Uterus (tissue), 4 donors: ENCODE measurements at places on chromosomes 5 and 9. TPM values are rescaled to one million over a fixed set of nuclear protein-coding genes. Genes with fewer than 3 reads are reported as not detected.
A peak's percentile ranks its signal among the peaks of the same experiment; 100 is the strongest.

DNA sequence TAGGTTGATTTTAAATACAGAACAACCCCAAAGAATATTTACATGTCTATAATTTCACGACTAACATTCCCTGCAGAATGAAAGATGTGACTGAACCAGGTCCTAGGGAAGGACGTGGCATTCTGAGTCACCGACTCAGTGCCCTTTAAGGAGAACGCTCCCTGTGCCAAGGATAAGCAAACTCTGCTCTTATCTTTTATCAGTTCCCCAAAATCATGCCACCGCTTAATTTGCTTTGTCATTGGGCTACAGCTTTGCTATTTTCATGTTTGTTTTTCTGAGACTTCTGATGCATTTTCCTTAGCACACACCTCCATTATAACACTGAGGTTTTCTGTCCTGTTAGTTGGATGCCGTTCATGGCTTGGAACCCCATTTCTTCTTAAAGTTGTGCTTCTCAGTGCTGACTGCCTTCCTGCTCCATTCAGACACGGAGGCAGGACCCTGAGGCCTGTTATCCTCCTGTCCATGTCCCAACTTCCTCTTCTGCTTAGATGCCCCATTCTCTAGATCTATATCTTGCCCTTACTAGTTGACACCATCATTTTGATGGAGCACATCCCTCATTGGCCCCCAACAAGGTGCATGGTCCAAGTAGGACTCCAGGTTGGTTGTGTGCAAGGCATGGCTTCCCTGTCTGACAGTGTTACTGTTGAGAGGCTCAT is 11.2 kb upstream of the SEMA4D start:
- no peaks in the 10 kb centered on the region for H3K36me3 ChIP-seq
- no peaks in the 10 kb centered on the region for H3K4me1 ChIP-seq

GRCh38 chr5:154345255-154345952 is 100.4 kb upstream of the SAP30L start:
- no peaks in the 10 kb centered on the region for H3K36me3 ChIP-seq
- no peak overlapping the region for H3K27ac ChIP-seq
- no peaks in the 10 kb centered on the region for H3K4me1 ChIP-seq
- DNase-seq = no peak
- H3K4me3 ChIP-seq = no peak overlapping the region
- no peaks in the 10 kb centered on the region for H3K27me3 ChIP-seq

DNA sequence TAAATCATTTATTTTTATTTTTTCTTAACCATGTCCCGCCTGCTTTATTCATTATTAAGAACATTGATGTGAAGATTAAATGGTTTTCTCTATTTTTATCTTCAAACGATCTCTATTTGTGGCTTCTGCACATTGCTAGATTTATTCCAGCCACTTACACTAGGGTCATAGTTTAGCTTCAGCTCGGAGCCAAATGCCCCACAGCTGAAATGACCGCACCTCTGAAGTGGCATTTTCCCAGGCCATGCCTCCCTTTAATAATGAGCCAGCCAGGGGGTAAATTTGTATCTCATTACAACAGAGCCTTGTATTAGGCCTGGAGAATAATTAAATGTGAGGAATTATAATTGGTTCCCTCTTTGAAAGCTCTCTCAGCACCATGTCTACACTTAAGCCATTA is 89.4 kb downstream of the DOCK8 start:
- DNase-seq = no peak
- no peak overlapping the region for H3K4me3 ChIP-seq
- H3K27ac ChIP-seq = no peak overlapping the region
- no peaks in the 10 kb centered on the region for H3K4me1 ChIP-seq
- no peaks in the 10 kb centered on the region for H3K36me3 ChIP-seq

- H3K27me3 ChIP-seq = no peaks in the 10 kb centered on the region
- no peak for DNase-seq
- no peak overlapping the region for H3K4me3 ChIP-seq
- H3K36me3 ChIP-seq = no peaks in the 10 kb centered on the region
- H3K4me1 ChIP-seq = no peaks in the 10 kb centered on the region
Measured at GRCh38 chr9:89564346-89564878, 40.4 kb upstream of the GADD45G start.

DNA sequence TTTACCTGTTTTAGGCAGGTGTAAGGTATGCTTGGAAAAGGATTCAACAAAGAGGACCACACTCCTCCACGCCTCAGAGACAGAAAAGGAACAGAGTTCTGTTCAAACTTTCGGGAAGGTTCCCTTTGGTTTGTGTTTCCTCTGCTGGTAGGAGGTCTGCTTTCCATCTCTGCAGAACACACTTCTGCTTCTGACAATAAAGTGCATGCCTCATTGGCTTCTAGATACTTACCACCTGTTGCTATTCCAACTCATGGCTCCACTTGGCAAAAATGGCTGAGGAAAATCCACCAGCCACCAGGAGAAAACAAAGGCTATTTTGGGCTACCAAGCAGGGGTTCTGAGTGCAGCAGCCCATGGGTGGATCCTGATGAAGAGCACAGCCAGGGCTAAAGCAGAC is 112.7 kb downstream of the NRG2 start:
- no peaks in the 10 kb centered on the region for H3K36me3 ChIP-seq
- H3K4me3 ChIP-seq = no peak overlapping the region
- no peak overlapping the region for H3K27ac ChIP-seq
- DNase-seq = no peak

DNA sequence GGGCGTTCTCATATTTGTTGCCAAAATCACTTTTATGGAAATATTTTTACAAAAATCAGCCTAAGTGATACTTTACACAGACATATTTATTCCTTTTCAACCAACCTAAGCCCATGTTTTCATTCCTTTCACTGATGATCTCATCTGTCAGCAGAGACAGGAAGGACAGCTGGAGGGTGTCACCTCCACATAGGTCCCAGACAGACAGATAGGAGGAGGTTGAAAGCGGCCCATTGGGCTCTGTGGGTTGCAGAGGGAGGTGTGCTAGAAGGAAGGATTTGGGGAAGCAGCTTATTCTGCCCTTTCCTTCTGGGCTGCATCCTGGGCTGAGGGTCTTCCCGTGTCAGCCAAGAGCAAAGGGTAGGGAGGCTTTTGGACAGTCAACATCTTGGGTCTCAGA is 26.0 kb upstream of the SEMA4D start:
- H3K36me3 ChIP-seq = no peaks in the 10 kb centered on the region
- no peaks in the 10 kb centered on the region for H3K27me3 ChIP-seq
- H3K27ac ChIP-seq = no peak overlapping the region
- no peaks in the 10 kb centered on the region for H3K4me1 ChIP-seq
- no peak overlapping the region for H3K4me3 ChIP-seq

DNA sequence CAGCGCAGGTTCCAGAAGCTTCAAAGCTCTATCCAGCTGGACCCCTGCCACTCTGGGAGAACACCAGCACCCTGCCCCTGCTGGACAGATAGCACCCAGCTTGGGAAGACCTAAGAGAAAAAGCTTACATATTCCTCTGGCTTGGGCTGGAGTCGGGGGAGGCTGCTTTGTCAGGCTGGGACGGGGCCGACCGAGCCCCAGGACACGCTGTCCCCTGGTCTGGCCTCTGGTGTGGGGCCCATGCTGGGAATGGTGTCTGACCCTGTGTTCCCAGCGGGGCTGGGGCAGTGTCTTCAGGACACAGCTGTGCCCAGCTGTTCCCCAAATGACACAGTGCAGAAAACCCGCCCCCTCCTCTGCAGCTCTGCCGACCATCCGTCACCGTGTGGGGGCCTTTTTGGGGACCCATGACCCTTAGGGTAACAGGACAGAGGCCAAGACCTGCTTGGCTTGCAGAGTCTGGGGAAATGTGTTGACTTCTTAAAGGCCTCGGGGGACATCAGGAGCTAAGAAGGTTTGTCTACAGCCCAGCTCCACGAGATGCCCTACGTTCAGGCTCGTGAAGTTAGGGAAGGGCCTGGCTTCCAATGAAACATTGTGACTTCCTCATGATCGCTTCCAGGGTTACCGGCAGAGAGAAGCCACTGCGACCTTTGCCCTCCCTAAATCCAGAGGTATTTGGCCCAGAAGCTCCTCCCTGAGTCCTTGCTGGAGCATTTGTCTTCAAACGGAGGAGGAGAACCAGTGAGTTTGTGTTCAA is 20.4 kb upstream of the SLC2A6 start:
- DNase-seq = no peak
- H3K27me3 ChIP-seq = no peaks in the 10 kb centered on the region
- H3K27ac ChIP-seq = no peak overlapping the region
- no peaks in the 10 kb centered on the region for H3K4me1 ChIP-seq
- no peaks in the 10 kb centered on the region for H3K36me3 ChIP-seq

- no peak for DNase-seq
- H3K4me3 ChIP-seq = no peak overlapping the region
- no peaks in the 10 kb centered on the region for H3K4me1 ChIP-seq
- H3K27me3 ChIP-seq = no peaks in the 10 kb centered on the region
Measured at GRCh38 chr9:34524349-34524748, 1.6 kb upstream of the ENHO start.

GRCh38 chr9:75866273-75866871 is 24.1 kb upstream of the PCSK5 start:
- no peak overlapping the region for H3K4me3 ChIP-seq
- peak; percentile 47 for DNase-seq
- H3K36me3 ChIP-seq = no peaks in the 10 kb centered on the region
- H3K4me1 ChIP-seq = no peaks in the 10 kb centered on the region
- H3K27ac ChIP-seq = no peak overlapping the region
- no peaks in the 10 kb centered on the region for H3K27me3 ChIP-seq

DNA sequence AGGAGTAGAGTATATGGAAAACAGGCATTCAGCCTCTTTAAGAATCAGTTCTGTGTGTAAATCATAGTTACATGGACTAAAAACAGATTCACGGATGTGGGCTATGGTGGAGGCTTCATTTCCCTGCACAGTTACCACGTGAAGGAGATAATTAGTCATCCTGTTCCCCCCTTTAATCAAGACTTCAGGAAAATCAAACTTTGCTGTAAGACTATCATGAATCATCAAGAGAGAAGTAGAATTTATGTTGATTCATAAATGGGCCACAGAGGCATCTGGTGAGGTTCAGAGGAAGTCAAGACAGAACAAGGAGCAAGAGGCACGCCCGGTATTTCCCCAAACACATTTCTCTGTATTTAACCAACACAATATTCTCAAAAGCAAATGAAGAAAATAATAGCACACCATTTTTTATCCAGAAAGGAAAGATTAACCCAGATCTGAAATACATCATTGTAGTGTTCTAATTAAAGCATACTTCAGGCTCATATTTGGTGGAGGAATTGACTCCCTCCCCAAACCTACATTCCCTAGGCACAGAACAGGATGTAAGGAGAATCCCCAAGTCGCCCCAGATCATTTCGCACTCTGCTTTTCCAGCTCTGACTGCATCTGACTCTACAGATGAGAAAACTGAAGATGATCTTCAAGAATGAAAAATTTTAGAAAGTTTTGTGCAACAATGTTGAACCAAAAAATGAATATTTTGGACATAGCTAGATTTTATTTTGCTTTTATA is 175.8 kb upstream of the GAS1 start:
- H3K27me3 ChIP-seq = no peaks in the 10 kb centered on the region
- DNase-seq = no peak
- no peak overlapping the region for H3K4me3 ChIP-seq
- peaks cover 13% of the 10 kb centered on the region for H3K4me1 ChIP-seq

DNA sequence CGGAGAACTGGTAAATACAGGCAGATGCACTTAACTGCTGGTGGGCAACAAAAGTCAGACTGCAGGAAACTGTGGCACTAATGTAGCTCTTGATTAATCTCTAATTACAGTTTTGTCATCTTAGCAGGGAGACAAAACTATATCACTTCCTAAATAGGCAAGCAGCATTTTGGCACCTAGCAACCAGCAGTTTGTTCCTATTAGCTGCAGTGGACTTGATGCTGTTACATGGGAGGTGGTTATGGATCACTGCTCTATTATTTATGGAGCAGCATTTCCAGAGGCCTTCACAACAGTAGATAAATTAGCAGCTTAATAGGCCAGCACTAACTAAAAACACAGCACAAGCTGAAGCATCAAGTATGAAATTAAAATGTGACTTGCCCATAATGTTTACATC is 518.3 kb upstream of the ITGA1 start:
- no peaks in the 10 kb centered on the region for H3K27me3 ChIP-seq
- no peaks in the 10 kb centered on the region for H3K36me3 ChIP-seq
- H3K27ac ChIP-seq = no peak overlapping the region
- no peaks in the 10 kb centered on the region for H3K4me1 ChIP-seq

- H3K4me3 ChIP-seq = no peak overlapping the region
- no peak overlapping the region for H3K27ac ChIP-seq
- H3K27me3 ChIP-seq = no peaks in the 10 kb centered on the region
- no peaks in the 10 kb centered on the region for H3K4me1 ChIP-seq
- H3K36me3 ChIP-seq = no peaks in the 10 kb centered on the region
- no peak for DNase-seq
Measured at GRCh38 chr9:125841444-125841843, 94.3 kb downstream of the PBX3 start.

DNA sequence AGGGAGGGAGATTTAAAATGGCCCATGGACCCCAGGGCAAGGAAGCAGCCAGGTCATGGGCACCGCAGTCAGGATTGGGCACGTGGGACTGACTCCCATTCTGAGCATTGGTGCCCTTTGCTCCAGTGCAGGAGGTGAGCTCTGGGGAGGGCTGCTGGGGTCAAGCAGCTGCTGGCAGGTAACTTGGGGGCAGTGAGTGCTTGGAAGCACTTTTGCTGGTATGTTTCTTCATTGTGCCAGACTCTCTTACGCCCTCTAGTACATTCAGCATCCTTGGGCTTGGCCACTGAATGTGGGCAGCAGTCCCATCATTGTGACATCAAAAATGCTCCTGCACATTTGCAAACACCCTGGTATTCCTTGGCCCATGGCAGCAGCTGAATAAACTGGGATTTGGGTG is 32.7 kb downstream of the PRRC2B start:
- no peak overlapping the region for H3K4me3 ChIP-seq
- no peak overlapping the region for H3K27ac ChIP-seq
- DNase-seq = no peak
- H3K27me3 ChIP-seq = no peaks in the 10 kb centered on the region

DNA sequence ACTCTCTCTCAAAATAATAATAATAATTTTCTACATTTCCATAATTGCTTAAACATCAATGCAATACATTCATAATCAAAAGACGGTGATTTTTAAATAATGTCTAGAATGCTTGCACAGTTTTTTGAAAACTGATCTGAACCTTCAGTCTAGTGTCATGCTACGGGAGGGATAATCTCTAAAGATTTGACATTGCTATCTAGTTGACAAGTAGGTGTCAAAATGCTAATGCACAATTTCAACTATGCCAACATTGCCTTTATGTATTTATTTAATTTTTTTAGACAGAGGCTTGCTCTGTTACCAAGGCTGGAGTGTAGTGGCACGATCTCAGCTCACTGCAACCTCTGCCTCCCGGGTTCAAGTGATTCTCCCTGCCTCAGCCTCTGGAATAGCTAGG is 16.0 kb upstream of the PCAT7 start:
- no peaks in the 10 kb centered on the region for H3K36me3 ChIP-seq
- no peak overlapping the region for H3K4me3 ChIP-seq
- no peak for DNase-seq

LRRC26 gene
- total RNA-seq = not detected

EPB41L4A gene
- 47.1 TPM for total RNA-seq

PCDHGC4 gene
- total RNA-seq = 7.6 TPM

PCDHB6 gene
- total RNA-seq = 0.51 TPM

PCDHGC5 gene
- total RNA-seq = 3.5 TPM
